IMR-90 (cell line): ENCODE measurements at places on chromosomes 6 and 20.

GRCh38 chr20:24206995-24207394 lies 218.4 kb upstream of the GGTLC1 start:
- H3K36me3 ChIP-seq: no peaks in the 10 kb centered on the region
- H3K27me3 ChIP-seq: no peaks in the 10 kb centered on the region
- no peaks in the 10 kb centered on the region for H3K4me1 ChIP-seq
- no peak overlapping the region for H3K4me3 ChIP-seq
- DNase-seq: no peak
- H3K27ac ChIP-seq: no peak overlapping the region

DNA sequence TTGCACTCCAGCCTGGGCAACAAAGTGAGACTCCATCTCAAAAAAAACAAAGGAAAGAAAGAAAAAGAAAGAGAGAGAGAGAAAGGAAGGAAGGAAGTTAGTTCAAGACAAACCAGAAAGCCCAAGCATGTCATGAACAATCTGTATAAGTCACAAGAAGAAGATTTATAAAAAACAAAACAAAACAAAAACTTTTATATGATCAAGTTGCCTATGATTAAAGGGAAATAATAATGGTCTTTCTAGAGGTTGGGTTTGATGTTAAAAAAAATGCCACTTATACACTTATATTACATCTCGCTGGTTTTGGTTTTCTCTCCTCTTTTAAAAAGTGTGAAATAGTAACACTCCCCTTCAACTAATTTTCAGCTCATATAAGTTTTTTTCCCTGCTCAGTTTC lies 146.2 kb upstream of the CARMIL1 start:
- H3K4me3 ChIP-seq: no peak overlapping the region
- no peak for DNase-seq
- no peaks in the 10 kb centered on the region for H3K27me3 ChIP-seq
- H3K36me3 ChIP-seq: no peaks in the 10 kb centered on the region
- H3K27ac ChIP-seq: no peak overlapping the region
- no peaks in the 10 kb centered on the region for H3K4me1 ChIP-seq

DNA sequence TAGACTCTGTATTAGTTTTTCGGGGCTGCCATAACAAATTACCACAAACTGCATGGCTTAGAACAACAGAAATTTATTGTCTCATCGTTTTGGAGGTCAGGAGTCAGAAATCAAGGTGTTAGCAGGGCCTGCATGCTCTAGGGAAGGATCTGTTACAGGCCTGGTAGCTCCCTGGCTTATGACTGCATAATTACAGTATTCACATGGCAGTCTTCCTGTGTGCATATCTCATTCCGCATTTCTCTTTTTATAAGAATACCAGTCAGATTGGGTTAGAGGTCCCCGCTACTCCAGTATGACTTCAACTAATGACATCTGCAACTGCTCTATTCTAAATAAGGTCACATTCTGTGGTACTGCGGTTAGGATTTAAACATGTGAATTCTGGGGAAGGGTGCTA lies 59.3 kb upstream of the SLC2A12 start:
- H3K4me1 ChIP-seq: peaks cover 3% of the 10 kb centered on the region
- H3K27ac ChIP-seq: no peak overlapping the region
- no peaks in the 10 kb centered on the region for H3K36me3 ChIP-seq
- H3K27me3 ChIP-seq: no peaks in the 10 kb centered on the region
- no peak overlapping the region for H3K4me3 ChIP-seq
- no peak for DNase-seq

- no peak overlapping the region for H3K4me3 ChIP-seq
- H3K27me3 ChIP-seq: peaks cover 2% of the 10 kb centered on the region
- no peaks in the 10 kb centered on the region for H3K36me3 ChIP-seq
- DNase-seq: peak; percentile 30
- no peaks in the 10 kb centered on the region for H3K4me1 ChIP-seq
Measured at GRCh38 chr20:2006452-2007361, 12.8 kb upstream of the PDYN start.

DNA sequence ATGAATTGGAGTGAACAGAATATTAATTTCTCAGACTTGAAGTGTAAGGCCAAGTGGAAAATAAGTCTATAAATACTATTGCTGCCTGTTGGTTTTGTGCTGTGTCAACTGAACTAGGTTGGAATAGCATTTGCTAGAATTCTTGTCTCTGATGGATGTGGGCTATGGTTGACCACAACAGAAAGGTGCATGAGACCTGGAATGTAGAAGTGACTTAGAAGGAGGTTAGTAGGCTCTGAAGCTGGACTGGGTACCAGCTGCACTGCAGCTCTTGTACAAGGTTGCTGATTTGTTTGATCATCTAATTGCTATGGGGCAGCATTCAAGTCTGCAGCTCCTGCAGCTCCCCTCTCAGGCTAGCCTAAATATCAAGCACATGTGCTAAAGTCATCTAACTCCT lies 479.0 kb upstream of the NRSN1 start:
- DNase-seq: no peak
- H3K27ac ChIP-seq: no peak overlapping the region
- H3K4me1 ChIP-seq: no peaks in the 10 kb centered on the region
- no peaks in the 10 kb centered on the region for H3K27me3 ChIP-seq
- no peaks in the 10 kb centered on the region for H3K36me3 ChIP-seq
- H3K4me3 ChIP-seq: no peak overlapping the region

DNA sequence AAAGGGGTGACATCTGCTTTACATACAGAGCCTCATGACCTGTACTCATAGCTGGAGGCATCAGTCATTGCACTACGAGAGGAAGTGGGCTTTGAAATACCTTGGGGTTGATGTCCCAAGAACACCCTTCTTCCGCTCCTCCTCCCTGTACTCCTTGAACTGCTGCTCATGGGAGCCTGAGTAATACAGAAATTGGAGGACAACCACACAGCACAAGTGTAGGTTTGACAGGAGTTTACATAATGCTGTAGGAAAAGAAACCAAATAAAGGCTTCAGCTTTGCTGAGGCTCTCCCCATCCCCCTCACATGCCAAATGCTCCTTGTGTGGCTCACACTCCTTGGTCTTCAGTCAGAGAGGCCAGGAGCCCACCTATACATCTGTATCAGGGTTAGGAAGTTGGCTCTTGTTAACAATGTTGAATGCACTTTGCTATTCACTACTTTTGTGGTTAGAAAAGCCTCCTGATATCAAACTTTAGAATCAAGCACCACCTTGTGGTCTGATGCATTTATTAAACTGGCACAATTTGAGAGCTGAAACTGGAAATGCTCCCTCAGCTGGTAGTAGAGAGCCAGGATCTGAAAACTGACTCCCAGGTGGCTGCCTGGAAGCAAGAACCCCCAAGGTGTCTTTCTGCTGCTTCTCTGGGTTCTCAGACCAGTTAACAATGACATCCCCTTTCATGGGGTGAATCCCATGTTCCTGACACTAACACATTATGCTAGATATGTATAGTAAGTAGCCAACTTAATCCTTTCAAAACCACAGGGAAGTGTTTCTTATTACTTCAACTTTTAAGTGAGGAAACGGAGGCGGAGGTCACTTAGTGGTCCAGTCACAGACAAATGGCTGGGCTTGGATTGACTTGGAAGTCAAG lies 56.2 kb upstream of the EDN1 start:
- DNase-seq: peak; percentile 84
- no peak overlapping the region for H3K27ac ChIP-seq
- peaks cover 4% of the 10 kb centered on the region for H3K4me1 ChIP-seq
- H3K36me3 ChIP-seq: no peaks in the 10 kb centered on the region
- H3K4me3 ChIP-seq: no peak overlapping the region

GRCh38 chr20:40503119-40503518 lies 185.9 kb downstream of the MAFB start:
- no peak overlapping the region for H3K27ac ChIP-seq
- H3K27me3 ChIP-seq: no peaks in the 10 kb centered on the region
- no peaks in the 10 kb centered on the region; the same call in 1 of the 2 replicates for H3K4me1 ChIP-seq
- DNase-seq: no peak
- H3K36me3 ChIP-seq: no peaks in the 10 kb centered on the region

- H3K4me3 ChIP-seq: no peak overlapping the region
- no peaks in the 10 kb centered on the region for H3K4me1 ChIP-seq
- H3K27me3 ChIP-seq: no peaks in the 10 kb centered on the region
- no peaks in the 10 kb centered on the region for H3K36me3 ChIP-seq
- no peak for DNase-seq
- no peak overlapping the region for H3K27ac ChIP-seq
Measured at GRCh38 chr6:92132457-92132856, 1286.9 kb downstream of the EPHA7 start.

DNA sequence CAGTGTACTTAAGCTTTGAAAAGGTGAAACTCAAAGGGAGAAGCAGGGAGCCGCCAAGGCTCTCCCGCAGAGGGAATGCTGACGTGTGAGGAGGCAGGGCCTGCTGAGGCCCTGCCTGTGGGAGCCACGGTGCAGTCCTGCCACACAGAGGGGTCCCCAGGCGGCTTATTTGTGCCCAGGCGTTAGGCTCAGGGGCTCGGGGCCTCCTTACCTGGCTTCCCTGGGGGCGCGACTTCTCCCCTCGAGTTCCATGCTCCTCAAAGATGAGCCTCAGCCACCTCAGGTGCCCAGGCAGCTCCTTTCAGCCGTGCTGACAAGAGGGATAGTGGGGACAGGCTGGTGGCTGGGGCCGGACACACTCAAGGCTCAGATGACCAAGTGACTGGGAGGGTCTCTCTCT lies 2.2 kb upstream of the KIF25 start:
- no peak overlapping the region for H3K4me3 ChIP-seq
- H3K27ac ChIP-seq: no peak overlapping the region
- H3K27me3 ChIP-seq: peaks cover 18% of the 10 kb centered on the region
- no peak for DNase-seq
- no peaks in the 10 kb centered on the region; the same call in 1 of the 2 replicates for H3K4me1 ChIP-seq

DNA sequence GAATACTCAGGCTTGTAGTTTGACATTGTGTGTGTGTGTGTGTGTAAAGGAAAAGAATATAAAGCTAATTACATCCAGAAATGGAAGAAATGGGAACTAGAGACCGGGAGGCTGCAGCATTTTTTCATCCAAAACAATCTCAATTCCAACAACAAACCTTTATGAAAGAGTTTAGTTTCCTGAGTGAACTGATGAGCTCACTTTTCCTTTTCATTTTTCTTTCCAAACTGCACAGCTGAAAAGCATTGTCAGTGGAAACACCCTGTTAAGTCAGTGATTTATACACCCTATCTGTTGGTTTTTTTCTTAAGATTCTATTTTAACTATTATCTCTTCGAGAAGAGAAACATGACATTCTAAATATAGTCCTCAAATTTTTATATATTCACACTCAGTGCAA lies 130.9 kb downstream of the RFPL4B start:
- no peaks in the 10 kb centered on the region for H3K36me3 ChIP-seq
- H3K4me3 ChIP-seq: no peak overlapping the region
- peaks cover 2% of the 10 kb centered on the region; the same call in 1 of the 2 replicates for H3K4me1 ChIP-seq
- no peak overlapping the region for H3K27ac ChIP-seq
- H3K27me3 ChIP-seq: no peaks in the 10 kb centered on the region

GRCh38 chr6:139713424-139713823 lies 339.0 kb upstream of the CITED2 start:
- H3K36me3 ChIP-seq: no peaks in the 10 kb centered on the region
- H3K27me3 ChIP-seq: no peaks in the 10 kb centered on the region
- H3K4me3 ChIP-seq: no peak overlapping the region
- H3K27ac ChIP-seq: no peak overlapping the region
